Left ventricle myocardium inferior (tissue), 1 donor: ENCODE measurements at places on chromosomes 2 and 18. TPM values are rescaled to one million over a fixed set of nuclear protein-coding genes. Genes with fewer than 3 reads are reported as not detected.

The TUBB8B gene
- not detected for total RNA-seq

The DNER gene
- total RNA-seq = 2.3 TPM

The UGT1A8 gene
- not detected for total RNA-seq

DNA sequence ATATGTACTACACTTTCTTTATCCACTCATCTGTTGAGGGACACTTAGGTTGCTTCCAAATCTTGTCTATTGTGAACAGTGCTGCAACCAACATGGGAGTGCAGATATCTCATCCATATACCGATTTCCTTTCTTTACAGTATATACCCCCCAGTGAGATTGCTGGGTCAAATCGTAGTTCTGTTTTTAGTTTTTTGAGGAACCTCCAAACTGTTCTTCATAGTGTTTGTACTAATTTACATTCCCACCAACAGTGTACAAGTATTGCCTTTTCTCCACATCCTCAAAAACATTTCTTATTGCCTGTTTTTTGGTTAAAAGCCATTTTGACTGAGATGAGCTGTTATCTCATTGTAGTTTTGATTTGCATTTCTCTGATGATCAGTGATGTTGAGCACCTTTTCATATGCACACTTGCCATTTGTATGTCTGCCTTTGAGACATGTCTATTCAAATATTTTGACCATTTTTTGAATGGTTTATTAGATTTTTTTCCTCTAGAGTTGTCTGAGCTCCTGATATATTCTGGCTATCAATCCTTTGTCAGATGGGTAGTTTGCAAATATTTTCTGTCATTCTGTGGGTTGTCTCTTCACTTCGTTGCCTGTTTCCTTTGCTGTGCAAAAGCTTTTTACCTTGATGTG lies 12.2 kb downstream of the PLEK start:
- H3K4me1 ChIP-seq = peaks cover 9% of the 10 kb centered on the region
- no peak for DNase-seq
- no peaks in the 10 kb centered on the region for H3K27me3 ChIP-seq

DNA sequence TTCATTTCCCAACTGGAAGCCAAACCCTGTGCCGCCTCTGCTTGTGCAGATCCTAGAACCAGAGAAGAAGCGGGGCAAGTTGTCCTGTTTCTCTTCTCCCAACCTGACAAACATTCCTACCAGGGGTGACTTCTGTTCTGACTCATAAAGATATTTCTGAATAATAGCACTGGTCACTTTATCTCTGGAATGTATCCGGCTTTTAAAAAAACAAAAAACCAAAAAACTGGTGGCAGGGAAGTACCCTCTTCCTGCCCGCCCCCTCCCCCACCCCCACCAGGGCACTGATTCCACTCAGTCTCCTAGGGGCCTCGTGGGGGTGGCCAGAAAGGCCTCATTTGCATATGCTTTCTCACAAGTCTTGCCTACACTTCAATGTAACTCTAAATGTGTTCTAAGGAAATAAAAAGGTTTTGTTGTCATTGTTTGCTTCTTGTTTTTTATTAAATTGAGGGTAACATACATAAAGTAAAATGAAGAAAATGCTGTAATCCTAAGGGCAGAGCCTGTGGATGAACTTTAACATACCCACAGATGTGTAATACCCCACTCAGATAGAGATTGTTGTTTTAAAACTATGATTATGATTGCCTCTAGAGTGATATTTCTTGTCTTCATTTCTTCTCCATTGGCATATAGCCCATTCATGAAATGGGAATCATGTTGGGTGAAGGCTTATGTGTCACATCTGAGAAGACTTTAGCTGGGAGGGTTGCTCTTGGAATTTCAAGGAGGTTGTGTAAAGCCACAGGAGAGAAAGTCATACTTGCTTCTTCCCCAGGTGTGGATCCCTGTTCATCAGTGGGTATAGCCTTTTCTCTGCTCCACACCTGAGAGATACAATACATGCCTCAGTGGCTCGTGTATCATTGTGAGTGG lies 5.3 kb upstream of the FOSL2 start:
- no peaks in the 10 kb centered on the region for H3K27me3 ChIP-seq
- no peaks in the 10 kb centered on the region for H3K36me3 ChIP-seq
- no peak overlapping the region for H3K27ac ChIP-seq
- peaks cover 22% of the 10 kb centered on the region for H3K4me1 ChIP-seq

- H3K4me1 ChIP-seq = no peaks in the 10 kb centered on the region
- no peak for DNase-seq
- H3K27ac ChIP-seq = no peak overlapping the region
- H3K27me3 ChIP-seq = no peaks in the 10 kb centered on the region
- H3K4me3 ChIP-seq = no peak overlapping the region
- H3K36me3 ChIP-seq = peaks cover 53% of the 10 kb centered on the region
Measured at GRCh38 chr2:15507697-15508096, 53.4 kb downstream of the NBAS start.

The SGPP2 gene
- 2.3 TPM for total RNA-seq

The POTEF gene
- total RNA-seq = not detected

The ZBTB7C gene
- 2.7 TPM for total RNA-seq

The TDRD15 gene
- not detected for total RNA-seq

DNA sequence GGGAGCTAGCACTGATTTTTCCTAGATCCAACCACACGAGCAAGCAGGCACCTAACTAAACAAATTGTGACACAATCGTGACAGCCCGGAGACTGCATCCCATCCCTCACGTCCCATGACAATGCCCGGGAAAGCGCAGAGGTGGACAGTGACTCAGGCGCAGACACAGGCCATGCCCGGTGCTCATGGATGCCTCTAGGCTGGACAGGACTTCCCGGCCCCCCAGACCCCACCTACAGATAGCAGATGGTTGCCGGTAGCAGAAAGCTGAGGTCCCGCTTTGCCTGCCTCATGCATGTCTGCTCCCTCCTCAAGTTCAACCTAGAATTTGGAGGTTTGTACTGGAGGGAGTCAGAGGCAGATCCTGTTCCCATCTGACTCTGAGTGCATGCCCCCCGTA lies 81.0 kb downstream of the TPO start:
- peaks cover 44% of the 10 kb centered on the region for H3K27me3 ChIP-seq
- H3K27ac ChIP-seq = peak overlapping the region; percentile 66
- no peak for DNase-seq
- H3K4me1 ChIP-seq = peaks cover 8% of the 10 kb centered on the region
- H3K36me3 ChIP-seq = no peaks in the 10 kb centered on the region

DNA sequence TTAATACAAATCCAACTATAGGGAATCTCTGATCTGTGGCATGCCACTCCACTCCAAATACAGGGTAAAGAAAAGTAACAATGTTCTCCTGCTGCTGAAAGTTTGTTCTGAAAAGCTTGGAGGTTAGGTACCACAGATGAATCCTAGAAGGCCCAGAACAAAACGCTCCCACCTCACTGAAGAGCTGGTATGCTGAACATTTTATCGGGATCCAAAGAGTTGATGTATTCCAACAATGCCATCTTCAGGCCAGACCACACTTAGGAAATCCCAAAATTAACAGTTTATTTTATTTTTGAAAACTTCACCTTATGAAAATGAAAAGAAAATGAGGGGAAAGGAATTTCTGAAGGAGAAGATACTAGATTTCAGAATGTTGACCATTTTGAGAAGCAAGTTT lies 145.1 kb upstream of the CDH19 start:
- H3K4me3 ChIP-seq = no peak overlapping the region
- DNase-seq = no peak
- no peak overlapping the region for H3K27ac ChIP-seq
- H3K36me3 ChIP-seq = no peaks in the 10 kb centered on the region

The KCNJ3 gene
- 4.2 TPM for total RNA-seq

The TRAPPC12 gene
- 127 TPM for total RNA-seq
